ENCODE measurements at places on chromosomes 7 and 10.

DNA sequence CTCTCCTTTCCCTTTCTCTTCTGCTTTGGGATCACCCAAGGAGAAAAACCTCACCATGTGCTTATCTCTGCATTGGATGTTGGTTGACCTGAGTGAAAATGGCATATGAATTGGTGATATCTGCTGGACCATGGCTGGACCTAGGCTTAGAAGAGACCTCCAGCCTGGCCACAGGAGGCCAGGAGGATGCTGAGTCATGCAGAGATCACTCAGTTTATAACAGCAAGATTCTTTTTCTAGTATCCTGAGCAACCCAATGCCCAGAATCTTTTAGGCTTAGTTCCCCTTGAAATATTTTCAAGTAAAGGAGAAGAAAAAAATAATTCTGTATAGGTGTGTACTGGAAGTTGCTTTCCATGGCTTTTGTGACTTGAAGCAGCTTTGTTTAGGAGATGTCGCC, 236.3 kb downstream of the KLF6 start:
- DNase-seq = no peak

- no peak for DNase-seq
These were observed 386.0 kb downstream of the KIF20B start for GRCh38 chr10:90087197-90088023.

DNA sequence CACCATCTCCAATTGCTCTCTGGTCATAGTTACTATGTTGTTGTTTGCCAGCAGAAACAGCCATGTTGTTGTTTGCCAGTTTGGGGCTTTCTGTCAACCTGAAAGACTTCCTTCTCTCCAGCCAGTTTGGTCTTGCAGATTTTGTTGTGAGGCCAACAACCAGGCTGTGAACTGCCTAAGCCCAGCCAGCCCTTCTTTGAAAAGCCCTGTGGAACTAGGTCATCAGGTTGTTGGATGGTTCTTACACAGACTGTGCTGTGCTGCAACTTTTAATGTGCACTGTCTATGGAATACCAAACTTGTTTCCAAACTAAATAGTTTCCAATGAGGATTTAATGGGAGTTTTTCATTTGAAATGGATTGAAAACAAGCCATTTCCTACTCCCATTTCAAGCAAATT, 592.7 kb upstream of the GALNT17 start:
- DNase-seq = no peak

DNA sequence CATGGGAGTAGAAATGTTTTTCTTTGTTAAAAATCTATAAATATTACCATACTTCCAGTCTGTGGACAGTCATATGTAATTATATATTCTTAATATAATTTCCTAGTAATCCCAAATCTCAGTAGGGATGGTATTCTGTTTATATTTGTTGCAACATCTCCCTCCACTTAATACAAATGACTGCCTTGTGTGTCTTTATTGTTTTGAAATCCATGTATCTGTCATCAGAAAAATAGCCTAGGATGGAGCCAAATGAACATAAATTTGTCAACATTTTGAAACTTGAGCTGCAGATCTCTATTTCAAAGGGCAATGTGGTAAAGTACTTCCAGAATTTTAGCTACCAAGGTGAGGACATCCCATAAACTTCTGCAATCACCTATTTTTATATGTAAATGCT, 290.7 kb downstream of the TSPAN12 start:
- no peak for DNase-seq

- DNase-seq = no peak
These were observed 13.2 kb downstream of the CWF19L1 start for GRCh38 chr10:100254191-100254590.

DNA sequence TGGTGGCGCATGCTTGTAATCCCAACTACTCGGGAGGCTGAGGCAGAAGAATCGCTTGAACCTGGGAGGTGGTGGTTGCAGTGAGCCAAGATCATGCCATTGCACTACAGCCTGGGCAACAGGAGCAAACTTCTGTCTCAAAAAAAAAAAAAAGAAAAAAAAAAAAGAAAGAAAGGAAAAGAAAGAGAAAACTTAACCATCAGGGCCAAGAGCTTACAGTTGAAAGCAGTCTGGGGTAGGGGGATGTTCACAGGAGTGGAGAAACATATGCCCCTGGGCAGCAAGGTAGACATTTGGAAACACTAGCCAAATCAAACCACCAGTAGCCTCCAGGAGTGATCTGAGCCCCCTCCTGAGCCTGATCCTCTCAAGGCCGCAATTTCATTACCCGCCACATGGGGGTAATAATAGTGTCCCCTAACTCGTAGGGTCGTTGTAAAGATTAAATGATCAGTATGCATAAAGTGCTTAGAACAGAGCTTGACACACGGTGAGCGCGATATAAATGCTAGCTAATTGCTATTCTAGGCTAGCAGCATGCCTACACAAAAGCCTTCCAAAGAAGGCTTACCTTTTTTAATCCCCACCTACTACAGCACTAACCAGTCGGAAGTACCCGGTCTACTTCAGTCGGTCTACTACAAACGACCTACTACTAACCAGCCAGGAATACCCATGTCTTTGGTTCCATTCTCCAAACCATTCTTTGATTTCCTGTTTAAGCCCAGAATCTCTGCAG, 274.3 kb upstream of the NEBL start:
- no peak for DNase-seq

DNA sequence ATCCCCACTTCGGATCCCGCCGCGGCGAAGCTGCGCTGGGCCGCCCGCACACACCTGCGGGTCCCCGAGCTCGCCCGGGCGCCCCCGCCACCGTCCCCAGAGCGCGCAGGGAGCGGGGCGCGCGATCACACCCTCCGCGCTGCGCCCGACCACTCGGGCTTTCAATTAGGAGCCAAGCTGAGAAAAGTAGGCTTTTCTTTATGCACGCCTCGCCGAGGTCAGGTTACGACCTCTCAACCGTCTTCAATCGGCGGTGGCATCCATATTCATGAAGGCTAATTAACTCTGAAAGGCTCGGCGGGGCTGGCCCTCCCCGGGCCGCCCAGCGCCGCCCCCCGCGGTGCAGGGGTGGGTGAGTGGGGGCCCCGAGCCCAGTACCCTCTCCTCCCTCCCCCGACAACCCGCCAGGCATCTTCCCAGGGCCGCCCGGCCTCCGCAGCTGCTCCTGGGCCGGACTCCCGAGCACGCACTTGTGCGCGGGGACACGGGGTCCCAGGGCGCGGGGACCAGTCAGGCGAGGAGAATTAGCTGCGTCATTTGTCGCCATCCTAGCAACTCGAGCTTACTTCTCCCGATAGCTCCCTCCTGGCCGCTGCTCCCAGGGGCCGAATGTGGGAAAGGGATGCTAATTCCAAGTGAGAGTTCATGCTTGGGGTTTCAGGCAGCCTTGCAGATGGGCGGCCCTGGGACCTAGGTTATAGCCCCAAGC, 155.5 kb upstream of the LYZL2 start:
- DNase-seq = peak; percentile 14

GRCh38 chr7:116218051-116218645, 7.8 kb downstream of the TES start:
- DNase-seq = no peak

- DNase-seq = no peak
These were observed 11.9 kb downstream of the CDK6 start for GRCh38 chr7:92824450-92824849.

DNA sequence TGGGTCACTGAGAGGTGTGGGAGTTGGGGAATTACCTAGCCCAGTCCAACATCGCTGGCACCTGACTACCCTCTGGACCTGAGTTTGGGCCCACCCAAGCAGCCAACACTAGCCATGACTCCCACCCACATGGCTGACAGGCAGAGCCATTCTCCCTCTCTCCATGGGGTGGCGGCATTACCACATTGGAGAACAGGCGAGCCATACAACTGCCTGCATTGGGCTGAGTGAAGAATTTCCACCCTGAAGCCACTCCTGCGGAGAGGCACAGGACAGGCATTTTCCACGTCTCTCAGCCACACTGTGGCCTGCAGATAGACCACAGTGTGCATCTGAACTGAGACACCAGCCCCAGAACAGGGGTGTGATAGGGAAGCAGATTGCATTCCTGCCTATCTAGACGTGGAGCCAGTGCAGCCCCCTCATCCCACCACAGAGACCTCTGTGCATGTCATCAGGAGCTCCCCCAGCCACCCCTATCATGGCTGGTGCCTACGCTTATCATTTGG, 58.2 kb upstream of the ANTXRL start:
- peak; percentile 48 for DNase-seq

DNA sequence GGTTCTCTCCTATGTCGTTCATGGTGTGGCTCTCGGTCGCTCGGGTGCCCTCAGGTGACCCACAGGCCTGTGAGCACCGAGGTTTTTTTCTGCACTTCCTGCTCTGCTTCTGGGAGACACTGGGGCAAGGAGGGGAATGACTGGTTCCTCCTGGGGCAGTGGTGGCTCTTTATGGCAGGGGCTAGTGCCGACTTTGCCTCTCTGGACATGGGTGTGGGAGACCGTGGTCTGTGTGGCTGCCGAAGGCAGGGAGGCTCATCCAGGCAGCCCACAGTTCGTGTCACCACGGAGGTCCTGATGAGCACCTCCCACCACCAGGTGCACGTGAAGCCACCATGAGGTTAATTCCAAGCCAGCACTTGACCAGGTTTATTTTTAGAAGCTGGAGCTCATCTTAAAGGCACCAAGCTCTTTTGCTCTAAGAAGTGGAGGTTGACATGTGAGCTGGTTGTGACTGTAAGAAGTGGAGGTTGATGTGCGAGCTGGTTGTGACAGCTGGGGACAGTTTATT, 24.7 kb upstream of the DPYSL4 start:
- no peak for DNase-seq

- no peak for DNase-seq
These were observed 184.3 kb upstream of the CDCA7L start for GRCh38 chr7:22129819-22130580.

DNA sequence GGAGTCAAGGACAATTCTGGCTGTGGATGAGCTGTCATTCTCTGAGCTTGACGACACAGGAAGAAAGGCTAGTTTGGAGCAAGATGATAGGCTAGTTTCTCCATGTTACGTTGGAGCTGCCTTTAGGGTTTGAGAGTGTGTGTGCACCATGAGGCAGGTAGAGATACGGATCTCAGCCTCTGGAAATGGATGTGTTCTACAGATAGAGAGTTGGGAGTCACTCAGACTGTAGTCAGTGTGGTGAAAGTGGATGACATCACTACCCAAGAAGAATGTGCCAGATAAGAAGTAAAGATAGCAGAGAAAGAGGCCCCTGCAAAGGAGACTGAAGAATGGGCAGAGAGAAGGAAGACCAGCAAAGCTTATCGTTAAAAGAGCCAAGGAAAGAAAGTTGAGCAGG, 42.4 kb downstream of the PNLIPRP3 start:
- no peak for DNase-seq

DNA sequence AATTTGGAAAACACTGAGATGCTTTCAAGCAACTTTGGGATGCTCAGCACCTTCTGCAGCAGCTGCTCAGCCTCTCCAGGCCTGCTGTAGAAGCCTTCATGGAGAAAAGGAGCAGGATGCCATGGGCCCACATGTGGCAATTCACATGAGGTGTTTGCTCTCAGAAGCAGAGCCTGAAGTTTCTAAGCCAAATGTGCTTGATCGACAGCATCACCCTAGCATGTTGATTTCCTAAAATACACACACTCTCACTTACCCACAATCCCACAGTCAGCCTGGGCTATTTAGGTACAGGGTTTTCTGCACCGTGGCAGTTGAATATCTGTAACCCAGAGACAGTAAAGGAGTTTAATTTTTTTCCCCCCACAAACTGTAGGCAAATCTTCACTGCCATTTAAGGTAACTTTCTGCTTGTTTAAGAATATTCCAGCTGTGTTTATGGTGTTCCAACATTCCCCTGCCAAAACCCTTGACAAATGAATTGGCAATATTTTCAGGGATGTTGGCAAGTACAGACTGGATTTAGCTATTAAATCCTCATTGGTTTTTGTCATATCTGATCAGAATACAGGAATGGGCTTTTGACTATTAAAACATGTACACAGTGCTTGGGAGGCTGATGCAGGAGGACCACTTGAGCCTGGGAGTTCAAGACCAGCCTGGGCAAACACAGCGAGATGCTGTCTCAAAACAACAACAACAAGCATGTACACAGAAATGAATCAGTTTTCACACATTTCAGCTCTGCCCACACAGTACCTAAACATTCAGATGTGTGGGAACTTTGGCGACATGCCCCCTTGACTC, 244.2 kb downstream of the CELF2 start:
- no peak for DNase-seq

DNA sequence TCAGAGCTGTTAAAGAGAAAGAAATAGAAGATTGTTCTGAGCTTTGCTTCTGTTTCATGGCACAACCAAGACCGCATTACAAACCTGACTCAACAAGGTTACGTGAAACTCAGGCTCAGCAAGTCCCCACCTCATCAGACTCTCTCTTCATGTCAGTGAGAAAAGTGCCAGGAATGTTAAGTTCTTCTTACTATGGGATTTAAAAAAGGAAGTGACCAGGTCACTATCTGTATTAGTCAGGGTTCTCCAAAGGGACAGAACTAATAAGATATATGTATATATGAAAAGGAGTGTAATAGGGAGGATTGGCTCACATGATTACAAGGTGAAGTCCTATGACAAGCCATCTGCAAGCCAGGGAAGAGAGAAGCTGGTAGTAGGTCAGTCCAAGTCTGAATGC, 25.4 kb upstream of the PAPSS2 start:
- DNase-seq = no peak

- peak; percentile 71 for DNase-seq
These were observed 45.6 kb upstream of the SUN1 start for GRCh38 chr7:786472-787255.

DNA sequence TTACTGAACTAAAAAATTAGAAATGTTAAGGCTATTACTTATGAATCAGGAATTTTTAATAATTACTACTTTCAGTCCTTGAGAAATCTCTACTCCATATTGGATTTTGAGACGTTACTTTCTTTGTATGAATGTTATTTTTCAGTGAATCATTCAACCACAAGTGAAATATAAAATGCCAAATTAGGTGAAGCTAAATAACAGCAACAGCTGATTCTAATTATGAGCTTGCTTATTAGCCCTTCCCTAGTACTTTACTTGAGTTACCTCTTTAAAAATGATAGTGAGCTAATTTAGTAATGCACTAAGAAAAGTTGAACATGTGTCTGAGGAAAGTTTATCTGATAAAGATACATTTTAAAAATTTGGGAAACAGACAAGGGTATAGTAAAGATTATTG, 51.4 kb downstream of the PCGF5 start:
- no peak for DNase-seq

All from stimulated activated CD4-positive, alpha-beta T cell treated with anti-CD3 and anti-CD28 coated beads, Interleukin-4, amount 100 ng/mL, for 4 hours (primary cell).